GM12865 (cell line): ENCODE measurements at places on chromosomes 3 and 15.
A peak's percentile ranks its signal among the peaks of the same experiment; 100 is the strongest.

- no peak for DNase-seq
These were observed 129.8 kb upstream of the GBE1 start for GRCh38 chr3:81891055-81891895.

- DNase-seq: no peak
These were observed 2.1 kb downstream of the QTRT2 start for GRCh38 chr3:114058646-114059045.

DNA sequence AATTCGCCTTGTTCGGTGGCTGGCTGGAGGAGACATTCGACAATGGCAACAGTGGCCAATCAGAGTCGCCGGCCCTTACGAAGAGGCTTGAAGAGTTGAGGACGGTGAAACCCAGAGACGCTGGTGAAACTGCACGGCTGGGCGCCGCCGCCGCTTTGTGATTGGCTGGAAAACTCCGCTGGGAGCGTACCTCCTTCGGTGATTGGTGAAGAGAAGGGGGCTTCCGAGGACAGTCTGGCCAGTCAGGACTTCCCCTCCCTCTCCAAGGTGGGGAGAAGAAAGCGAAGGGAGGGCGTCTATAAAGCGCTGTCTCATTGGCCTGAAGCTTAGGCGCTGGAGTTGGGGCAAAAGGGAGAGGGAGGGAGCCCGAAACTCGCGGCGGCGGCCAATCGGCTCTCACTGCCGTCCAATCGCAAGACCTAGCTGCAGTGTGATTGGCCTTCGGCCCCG is 554 bp upstream of the GSK3B start:
- peak; percentile 100 for DNase-seq

- no peak for DNase-seq
These were observed 32.0 kb downstream of the FAIM start for GRCh38 chr3:138640537-138640936.
